ENCODE measurements at places on chromosomes 6 and 20.

DNA sequence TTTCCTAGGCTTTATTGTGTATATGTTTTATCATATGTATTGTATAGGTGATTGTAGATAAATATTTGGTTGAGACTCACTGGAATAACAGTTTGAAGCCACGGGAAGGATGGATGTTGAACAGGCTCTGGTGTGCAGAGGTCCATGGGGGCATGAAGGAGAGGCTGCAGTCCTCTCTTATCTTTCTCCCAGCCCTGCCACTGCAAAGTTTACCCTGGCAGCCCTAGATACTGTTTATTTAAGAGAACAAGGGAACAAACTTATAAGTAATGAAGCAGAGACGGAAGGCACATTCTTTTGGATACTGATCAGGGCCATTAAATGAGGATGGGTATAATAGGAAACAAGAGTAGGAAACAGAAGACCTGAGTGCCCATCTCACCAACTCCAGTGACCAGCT is 103.6 kb upstream of the SCGN start:
- no peak for DNase-seq

GRCh38 chr20:64225828-64226598 is 29.5 kb upstream of the PCMTD2 start:
- DNase-seq, result no peak

DNA sequence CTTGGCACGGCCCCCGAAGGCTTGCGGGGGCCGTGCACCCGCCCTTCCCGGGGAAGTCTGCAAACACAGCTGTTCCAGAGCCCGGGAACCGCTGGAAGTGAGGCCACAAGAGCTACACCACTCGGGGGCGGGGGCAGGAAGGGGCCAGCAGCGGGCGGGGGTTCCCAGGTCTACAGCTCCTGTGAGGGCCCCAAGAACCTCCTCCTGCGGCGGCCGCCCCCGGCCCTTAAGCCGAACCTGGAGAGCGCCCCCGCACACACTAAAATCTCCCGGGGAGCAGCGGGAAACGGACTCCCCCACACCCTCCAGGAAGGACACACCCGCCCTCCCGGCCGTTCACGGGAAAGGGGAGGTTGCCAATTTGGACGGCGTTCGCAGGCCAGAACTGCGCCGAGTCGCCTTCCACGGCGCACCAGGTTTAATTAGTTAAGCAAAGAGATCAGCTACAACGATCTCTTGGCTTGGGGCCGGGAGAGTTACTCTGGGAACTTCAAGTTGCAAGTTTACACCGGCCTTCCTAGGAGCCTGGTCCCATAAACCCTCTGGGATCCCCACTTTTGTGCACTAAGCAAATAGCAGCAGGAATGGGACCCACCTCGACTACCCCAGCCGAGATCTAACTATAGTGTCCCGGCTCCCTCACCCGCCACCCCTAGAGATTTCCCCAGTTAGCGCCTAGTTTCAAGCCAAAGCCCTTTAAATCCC is 1.7 kb downstream of the JAG1 start:
- DNase-seq, result no peak

DNA sequence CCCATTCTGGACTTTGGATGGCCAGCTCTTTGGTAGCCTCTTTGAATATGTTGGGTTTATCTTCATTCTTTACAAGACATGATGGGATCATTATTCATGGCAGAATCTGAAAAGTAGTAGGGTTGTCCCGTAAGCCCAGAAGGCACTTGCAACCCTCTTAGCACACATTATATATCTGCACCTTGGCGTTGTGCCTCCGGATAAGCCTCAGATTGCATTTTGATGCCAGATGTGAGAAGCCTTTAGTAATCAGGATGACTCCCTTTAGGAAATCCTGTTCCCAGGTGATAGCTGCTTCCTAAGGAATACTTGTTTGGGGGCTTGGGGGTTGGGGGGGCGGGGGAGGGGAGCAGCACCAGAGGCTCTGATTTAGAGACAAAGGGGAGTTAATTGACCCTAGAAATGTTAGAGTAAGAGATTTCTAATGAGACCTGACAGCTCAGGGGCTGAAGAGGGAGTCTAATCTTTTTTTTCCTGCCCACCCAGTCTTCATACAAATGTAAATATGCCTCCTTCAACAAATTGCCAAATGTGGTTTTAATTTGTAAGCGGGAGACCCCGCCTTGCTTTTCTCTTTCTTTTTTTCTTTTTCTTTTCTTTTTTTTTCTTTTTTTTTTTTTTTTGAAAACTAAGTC is 55.1 kb downstream of the JAG1 start:
- DNase-seq, result no peak

GRCh38 chr6:105121981-105122380 is 57.8 kb downstream of the POPDC3 start:
- DNase-seq, result no peak

GRCh38 chr6:56364827-56365339 is 117.5 kb upstream of the COL21A1 start:
- DNase-seq, result no peak

DNA sequence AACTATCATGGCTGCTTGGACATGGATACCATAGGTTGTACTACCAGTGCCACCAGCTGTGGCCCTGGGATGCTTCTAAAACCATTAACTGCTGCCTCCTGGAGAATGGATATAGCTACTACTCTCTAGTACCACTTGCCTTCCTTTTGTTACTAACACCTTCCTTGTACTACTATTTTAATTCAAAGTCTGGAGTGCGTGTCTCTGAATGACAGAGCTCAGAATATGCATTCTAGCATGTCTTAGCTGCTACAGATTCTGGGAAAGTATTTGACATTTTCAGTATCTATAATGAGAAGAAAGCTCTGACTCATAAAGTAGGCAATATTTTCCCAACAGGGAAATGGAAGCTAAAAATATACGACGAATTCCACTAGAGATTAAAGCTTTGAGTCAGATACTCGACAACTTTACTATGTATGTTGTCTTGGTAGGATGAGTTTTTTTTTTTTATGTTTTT is 112.3 kb downstream of the PFDN4 start:
- DNase-seq, result no peak

DNA sequence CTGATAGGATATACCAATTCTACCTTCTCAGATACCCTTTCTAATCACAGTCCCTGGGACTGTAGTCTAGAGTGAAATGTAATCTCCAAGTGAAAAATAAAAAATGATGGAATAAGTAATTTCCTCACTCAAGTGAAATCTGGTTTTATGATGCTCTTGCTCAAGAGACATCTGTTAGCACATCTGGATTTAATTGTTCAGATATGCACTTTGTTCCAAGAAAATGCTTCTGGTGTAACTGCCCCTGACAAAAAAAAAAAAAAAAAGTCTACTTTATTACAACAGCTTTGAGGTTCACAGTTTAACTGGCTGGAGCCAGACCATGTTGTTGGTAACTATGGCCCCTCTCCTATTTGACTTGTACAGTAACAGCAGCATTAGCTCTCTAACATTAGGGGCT is 251.8 kb downstream of the BTBD9 start:
- DNase-seq, result no peak

DNA sequence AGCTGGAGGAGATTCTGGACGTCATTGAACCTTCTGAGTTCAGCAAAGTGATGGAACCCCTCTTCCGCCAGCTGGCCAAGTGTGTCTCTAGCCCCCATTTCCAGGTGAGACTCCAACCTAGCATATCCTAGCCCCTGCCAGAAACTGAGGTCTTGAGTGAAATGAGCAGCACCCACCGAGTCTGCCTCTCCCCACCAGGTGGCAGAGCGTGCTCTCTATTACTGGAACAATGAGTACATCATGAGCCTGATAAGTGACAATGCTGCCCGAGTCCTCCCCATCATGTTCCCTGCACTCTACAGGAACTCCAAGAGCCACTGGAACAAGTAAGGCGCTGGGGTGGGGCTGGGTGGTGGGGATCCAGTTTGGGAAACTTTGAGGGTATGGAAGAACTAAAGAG is 4.6 kb downstream of the MEA1 start:
- no peak for DNase-seq

GRCh38 chr6:14703586-14703985 is 542.3 kb upstream of the JARID2 start:
- no peak for DNase-seq

DNA sequence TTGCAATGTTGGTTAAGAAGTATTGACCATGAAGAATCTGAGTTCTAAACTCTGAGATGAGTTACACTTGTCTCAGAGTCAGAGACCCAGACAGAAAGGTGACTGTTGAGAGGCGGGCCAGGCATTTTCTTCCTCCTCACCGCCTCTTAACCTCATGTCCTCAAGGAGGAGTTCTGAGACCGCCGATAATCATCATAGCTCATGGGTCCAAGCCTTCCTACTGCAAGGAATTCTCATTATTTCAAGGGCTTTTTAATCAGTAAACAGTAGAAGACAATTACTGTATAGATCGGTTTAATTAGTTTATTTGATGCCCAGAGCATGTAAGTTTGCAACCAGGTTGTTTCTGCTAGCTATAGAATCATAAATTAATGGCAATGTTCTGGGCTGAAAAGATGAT is 382.4 kb upstream of the MMS22L start:
- no peak for DNase-seq

DNA sequence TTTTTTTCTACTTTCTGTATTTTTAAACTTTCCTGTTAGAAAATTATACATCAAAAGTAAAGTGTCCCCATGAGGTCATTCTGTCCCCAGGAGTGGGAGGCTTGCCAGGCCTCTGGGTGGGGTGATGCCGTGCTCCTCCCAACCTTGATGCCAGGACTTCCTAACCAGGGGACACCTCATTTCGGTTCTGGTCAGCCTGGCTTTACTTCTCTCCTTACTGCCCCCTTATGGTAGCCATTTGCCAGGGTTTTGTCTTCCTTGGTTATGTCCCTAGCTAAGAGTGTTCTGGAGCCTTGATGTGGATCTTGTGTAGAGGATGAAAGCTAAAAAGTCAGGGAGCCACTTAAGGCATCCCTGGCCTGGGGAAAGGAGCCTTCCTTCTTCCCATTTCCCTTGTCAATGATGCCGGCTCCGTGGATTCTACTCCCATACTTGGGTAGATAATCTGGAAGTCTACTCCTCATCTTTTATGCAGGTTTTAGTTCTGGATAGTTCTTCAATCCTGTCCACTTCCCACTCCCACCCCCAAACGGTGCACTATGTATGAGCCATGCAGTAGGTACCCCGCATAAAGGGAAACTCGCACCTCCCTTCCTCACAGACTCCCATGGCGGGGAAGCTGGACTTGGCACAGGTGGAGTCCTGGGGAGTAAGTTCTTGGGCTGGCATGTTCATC is 164.1 kb upstream of the SALL4 start:
- peak; percentile 9 for DNase-seq

- DNase-seq, result no peak
Measured at GRCh38 chr6:33794910-33795623, 6.1 kb upstream of the LEMD2 start.

DNA sequence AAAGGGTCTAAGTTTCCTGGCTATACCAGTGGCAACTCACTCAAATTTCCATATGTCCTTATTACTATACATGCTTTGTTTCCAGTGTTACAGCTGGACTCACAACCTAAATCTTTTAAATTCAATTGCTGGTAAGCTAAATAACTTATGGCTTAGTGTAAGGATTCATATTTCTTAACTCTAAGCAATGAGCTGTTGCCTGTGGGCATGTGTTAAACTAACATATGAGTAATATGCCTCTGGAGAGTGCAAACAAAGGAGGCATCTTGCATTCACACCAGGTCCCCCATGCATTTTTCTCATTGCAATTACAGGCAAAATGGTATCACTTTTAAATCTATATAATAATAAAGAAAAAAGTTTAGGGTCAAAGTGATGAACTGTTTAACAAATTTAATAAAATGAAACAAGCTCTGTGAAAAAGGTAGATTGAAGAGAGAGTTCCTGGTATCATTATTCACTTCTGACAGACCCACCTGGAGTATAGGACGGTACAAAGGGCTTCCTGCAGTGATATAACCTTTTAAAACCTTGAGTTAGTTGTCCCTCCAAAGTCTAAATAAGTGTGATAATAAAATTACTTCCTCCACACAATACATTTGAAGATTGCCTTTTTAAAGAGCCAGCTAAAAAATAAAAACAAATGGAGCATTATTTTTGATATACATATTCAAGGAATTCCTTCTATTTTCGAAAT is 57.6 kb upstream of the HMGCLL1 start:
- DNase-seq, result no peak

DNA sequence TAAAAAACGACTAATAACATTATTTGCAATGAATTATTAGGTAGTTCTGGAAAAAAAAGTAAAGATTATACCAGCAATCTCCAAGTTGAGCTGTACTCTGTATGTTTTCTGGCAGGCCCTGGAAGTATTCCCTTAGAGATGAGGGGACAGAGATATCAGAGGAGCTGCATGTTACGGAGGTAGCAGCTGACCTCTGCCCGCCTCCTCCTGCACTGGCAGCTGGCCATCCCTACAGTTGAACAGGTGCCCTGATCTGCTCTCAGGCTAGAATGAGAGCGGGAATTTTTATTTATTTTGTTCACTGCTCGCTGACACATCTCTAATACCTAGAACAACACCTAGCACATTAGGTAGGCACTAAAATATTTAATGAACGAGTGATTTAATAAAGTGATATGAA is 23.1 kb downstream of the FBXL4 start:
- DNase-seq, result no peak

- no peak for DNase-seq
Measured at GRCh38 chr20:15928946-15929345, 644.3 kb downstream of the KIF16B start.

- peak; percentile 69 for DNase-seq
Measured at GRCh38 chr6:148972481-148972880, 225.7 kb downstream of the UST start.

- no peak for DNase-seq
Measured at GRCh38 chr6:1382331-1382882, 7.0 kb upstream of the FOXF2 start.

- no peak for DNase-seq
Measured at GRCh38 chr6:90870561-90870960, 283.7 kb upstream of the MAP3K7 start.

- no peak for DNase-seq
Measured at GRCh38 chr6:53321701-53322100, 27.0 kb downstream of the ELOVL5 start.

DNA sequence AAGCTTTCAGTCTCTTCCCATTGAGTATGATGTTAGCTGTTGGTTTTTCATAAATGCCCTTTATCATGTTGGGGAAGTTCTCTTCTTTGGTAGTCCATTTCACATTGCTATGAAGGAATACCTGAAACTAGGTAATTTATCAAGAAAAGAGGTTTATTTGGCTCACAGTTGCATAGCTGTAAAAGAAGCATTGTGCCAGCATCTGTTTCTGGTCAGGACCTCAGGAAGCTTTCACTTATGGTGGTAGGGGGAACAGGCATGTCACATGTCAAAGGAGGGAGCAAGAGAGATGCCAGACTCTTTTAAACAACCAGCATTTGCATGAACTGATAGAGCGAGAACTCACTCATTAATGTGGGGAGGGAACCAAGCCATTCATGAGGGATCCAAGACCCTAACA is 48.0 kb upstream of the MAPK13 start:
- no peak for DNase-seq

DNA sequence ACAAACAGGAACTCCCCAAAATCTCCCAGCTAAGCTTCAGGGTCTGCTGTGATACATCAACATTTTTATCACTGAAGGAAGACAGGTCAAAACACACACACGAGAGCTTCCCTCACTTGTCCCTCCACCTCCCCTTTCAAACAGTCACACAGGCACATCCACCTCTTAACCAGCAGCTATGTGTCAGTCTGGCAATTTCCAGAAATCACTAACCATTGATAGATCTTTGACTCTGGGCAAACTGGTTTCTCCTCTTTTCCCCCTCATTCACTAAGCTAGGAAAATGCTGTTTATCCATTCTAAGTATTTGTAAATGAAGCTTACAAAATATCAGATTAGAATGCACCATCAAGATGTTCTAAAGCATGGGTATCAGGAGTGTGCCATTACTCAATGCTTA is 87.8 kb downstream of the DCDC2 start:
- no peak for DNase-seq

All from NCI-H748 treated with DMSO at 0.1 percent for 48 hours (cell line).